Natural killer cell (primary cell): ENCODE measurements at places on chromosomes 12 and 14. TPM values are rescaled to one million over a fixed set of nuclear protein-coding genes. Genes with fewer than 3 reads are reported as not detected.
A peak's percentile ranks its signal among the peaks of the same experiment; 100 is the strongest.

GRCh38 chr12:88433997-88434703, 146.1 kb downstream of the KITLG start:
- no peaks in the 10 kb centered on the region for H3K27me3 ChIP-seq
- H3K27ac ChIP-seq: no peak overlapping the region
- H3K4me1 ChIP-seq: peaks cover 9% of the 10 kb centered on the region

GRCh38 chr14:41297576-41298327, 308.9 kb upstream of the LRFN5 start:
- no peak overlapping the region for H3K4me3 ChIP-seq
- H3K27me3 ChIP-seq: no peaks in the 10 kb centered on the region
- H3K36me3 ChIP-seq: no peaks in the 10 kb centered on the region
- H3K4me1 ChIP-seq: no peaks in the 10 kb centered on the region

- H3K36me3 ChIP-seq: peaks cover 36% of the 10 kb centered on the region
- H3K27ac ChIP-seq: peak overlapping the region; percentile 98
- H3K4me1 ChIP-seq: peaks cover 43% of the 10 kb centered on the region
- H3K27me3 ChIP-seq: no peaks in the 10 kb centered on the region
Observed at GRCh38 chr12:6452944-6453630, 1.2 kb downstream of the TAPBPL start.

DNA sequence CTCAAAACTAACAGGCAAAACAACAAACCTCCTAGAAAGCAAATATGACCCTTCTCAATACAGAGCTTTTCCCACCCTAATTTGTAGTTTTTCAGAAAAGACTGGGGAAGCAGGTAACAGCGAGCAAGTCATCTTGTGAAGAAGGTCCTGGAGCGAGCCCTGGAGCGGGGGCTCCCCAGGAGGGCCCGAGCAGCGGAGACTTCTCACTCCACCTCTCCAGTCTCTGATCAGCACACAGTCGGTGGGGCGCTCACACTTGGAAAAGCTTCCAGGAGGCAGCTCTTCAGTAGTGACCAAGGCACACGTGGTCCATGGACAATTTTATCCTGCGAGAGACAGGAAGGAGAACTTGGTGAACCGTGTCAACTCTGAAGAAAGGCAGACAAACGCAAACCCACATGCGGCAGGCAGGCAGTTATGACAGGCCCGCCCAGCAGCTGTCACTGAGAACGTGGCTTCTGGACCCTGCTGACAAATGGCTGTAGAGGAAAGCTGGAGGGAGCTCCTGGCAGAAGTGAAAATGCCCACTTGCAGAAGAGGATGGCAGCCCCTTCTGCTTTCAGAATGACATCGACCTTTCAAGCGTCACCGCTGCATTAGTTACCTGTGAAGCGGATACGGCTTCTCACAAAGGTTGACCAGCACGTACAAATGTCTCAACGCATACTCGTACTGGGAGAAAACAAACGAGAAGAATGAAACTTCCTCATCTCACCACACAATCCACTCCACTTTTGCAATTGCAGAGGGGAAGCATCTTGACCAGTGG, 44.2 kb downstream of the LGMN start:
- H3K4me1 ChIP-seq: peaks cover 24% of the 10 kb centered on the region
- peak overlapping the region; percentile 43 for H3K27ac ChIP-seq
- no peaks in the 10 kb centered on the region for H3K27me3 ChIP-seq

DNA sequence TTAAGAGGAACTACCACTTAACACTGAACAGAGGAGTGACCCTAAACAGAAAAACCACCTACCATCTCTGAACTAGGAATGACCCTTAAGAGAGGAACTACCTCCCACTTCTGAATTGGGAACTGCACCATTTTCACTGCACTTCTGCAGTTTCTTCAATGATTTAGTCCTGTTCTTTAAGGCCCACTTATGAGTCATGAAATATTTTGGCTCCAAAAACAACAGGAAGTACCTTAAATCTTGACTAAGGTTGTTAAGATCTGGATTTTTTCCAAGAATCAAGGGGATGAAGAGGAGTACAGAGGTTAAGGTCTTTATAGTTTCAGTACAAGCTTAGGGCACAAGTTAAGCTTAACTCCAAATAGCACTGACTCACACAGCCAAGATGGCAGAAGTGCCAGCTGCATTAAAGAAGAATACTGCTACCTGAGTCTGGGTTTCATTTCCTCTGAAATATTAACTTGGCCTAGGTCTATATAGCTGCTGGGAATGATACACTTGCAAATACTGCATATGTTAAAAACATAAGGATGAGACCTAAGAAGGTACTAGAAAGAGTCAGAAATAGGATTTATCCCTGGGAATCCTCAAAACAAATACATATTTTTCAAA, 4.2 kb downstream of the NPC2 start:
- H3K27ac ChIP-seq: no peak overlapping the region
- no peak overlapping the region for H3K4me3 ChIP-seq
- no peaks in the 10 kb centered on the region for H3K27me3 ChIP-seq
- peaks cover 9% of the 10 kb centered on the region for H3K4me1 ChIP-seq

DNA sequence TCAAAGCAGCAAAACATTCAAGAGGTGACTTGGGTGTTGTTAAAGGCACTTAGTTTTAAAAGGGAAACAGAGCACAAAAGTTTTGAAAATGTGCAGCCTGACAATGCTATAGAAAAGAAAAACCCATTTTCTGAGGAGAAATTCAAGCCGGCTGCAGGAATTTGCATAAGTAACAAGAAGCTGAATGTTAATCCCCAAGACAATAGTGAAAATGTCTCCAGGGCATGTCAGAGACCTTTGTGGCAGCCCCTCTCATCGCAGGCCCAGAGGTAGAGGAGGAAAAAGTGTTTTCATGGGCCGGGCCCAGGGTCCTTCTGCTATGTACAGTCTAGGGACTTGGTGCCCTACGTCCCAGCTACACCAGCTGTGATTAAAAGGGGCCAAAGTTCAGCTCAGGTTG, 167.9 kb downstream of the PPFIA2 start:
- no peak for DNase-seq
- no peak overlapping the region for H3K4me3 ChIP-seq
- no peak overlapping the region for H3K27ac ChIP-seq
- no peaks in the 10 kb centered on the region for H3K36me3 ChIP-seq
- H3K27me3 ChIP-seq: no peaks in the 10 kb centered on the region

DNA sequence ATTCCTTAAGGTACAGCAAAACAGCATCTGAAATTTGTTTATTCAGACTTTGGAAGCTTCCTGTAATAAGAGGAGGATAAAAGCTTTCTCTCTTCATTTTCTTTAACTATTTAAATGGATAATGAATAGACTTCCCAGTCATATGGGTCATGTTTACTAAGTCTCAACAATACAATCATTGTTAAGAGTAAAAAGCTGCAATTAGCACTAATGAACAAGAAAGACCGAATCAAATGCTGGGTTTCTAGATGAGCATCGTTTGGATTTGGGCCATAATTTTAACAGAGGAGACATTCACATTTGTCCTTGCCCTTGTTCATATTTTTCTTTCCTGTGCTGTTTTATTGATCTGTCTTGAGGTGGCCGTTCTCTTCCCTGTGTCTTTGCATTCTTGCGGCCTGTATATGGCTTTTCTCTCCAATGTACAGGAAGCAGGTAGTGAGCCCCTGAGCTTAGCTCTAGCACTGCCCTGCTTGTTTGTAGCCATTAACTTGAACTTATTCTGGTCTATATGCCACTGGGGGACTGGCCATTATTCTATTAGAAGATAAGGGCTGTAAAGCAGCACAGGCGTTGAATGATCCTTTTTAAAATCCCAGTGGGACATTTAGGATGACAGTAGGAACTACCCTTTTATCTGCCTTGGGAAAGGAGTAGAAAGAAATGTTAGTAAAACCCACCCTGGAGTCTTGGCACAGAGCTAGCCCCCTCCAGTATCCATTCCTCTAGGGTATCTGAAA, 34.6 kb downstream of the ABHD12B start:
- no peak for DNase-seq
- H3K27me3 ChIP-seq: no peaks in the 10 kb centered on the region
- H3K36me3 ChIP-seq: no peaks in the 10 kb centered on the region
- no peak overlapping the region for H3K4me3 ChIP-seq
- H3K27ac ChIP-seq: no peak overlapping the region
- no peaks in the 10 kb centered on the region for H3K4me1 ChIP-seq

DNA sequence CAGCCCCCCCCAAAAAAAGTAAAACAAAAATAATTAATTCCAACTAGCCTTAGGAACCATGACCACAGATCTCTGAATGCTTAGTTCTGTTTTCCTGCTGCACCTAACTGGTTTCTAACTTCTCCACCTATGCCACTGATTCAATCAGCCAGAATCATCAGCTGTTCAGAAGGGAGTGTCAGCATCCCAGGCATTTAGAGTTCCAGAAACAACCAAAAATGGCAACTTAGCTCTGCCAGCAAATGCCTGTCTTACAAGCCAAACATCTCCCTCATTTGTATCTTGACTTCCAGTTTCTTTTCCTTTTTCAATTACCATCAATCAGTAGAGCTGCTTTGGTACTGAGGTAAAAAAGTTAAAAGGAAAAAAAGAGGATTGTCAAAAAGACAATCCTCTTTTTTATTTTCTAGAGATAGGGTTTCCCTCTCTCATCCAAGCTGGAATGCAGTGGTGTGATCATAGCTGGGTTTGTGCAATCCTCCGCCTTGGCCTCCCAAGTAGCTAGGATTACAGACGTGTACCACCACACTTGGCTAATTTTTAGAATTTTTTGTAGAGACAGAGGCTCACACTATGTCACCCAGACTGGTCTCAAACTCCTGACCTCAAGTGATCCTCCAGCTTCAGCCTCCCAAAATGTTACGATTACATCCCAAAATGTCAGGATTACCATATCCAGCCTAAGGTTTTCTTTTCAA, 45.2 kb upstream of the ISM2 start:
- no peak overlapping the region for H3K27ac ChIP-seq
- H3K4me1 ChIP-seq: peaks cover 11% of the 10 kb centered on the region
- H3K27me3 ChIP-seq: no peaks in the 10 kb centered on the region
- no peak for DNase-seq
- no peak overlapping the region for H3K4me3 ChIP-seq

DNA sequence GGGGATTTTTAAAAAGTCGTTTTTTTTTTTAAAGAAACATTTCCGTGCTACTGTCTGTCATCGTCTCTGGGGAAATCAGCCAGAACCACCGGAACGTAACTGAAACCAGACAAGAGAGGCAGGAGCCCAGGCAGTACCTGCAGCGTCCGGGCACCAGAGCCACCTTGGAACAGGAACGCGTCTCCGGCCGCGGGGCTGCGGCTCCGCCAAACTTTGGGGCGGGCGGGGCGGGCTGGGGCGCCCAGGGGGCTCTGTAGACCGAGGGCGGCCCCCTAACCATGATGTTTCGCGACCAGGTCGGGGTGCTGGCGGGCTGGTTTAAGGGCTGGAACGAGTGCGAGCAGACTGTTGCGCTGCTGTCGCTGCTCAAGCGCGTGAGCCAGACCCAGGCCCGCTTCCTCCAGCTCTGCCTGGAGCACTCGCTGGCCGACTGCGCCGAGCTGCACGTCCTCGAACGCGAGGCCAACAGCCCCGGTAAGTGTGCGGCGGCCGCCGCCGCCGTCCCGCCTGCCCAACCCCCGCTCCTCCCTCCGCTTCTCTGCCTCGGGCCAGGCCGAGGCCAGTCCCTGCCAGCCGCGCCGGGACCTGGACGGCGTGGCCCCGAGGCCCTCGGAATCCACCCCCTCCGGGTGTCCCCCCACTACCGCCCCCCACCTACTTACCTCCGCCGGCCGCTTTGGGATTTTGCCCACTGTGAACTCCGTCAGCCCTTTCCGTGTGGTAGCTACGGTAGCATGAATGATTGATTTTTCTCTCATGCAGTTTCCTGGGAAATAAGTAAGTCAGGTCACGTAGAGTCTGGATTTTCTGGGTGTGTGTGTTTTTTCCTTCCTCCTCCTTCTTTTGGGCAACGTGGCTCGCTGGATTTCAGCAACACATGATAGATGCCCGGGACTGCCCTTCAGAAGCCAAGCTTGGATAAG, 972 bp downstream of the SAMD4A start:
- H3K4me1 ChIP-seq: peaks cover 33% of the 10 kb centered on the region
- peak; percentile 69 for DNase-seq
- peak overlapping the region; percentile 58 for H3K4me3 ChIP-seq
- H3K27me3 ChIP-seq: peaks cover 66% of the 10 kb centered on the region
- no peak overlapping the region for H3K27ac ChIP-seq

The STAC3 gene
- 3.8 TPM for total RNA-seq

The NANOG gene
- total RNA-seq: not detected
